ENCODE measurements at places on chromosomes 5 and 9. TPM values are rescaled to one million over a fixed set of nuclear protein-coding genes. Genes with fewer than 3 reads are reported as not detected.

The PDCD1LG2 gene
- total RNA-seq = 2.4 TPM

The DBH gene
- not detected for total RNA-seq

The CDX1 gene
- total RNA-seq = not detected

The CCL21 gene
- 4.9 TPM for total RNA-seq

- no peak for DNase-seq
Observed at GRCh38 chr5:145056800-145057199, 778.3 kb downstream of the PRELID2 start.

GRCh38 chr5:150499437-150499956, 8.4 kb upstream of the NDST1 start:
- no peak for DNase-seq

DNA sequence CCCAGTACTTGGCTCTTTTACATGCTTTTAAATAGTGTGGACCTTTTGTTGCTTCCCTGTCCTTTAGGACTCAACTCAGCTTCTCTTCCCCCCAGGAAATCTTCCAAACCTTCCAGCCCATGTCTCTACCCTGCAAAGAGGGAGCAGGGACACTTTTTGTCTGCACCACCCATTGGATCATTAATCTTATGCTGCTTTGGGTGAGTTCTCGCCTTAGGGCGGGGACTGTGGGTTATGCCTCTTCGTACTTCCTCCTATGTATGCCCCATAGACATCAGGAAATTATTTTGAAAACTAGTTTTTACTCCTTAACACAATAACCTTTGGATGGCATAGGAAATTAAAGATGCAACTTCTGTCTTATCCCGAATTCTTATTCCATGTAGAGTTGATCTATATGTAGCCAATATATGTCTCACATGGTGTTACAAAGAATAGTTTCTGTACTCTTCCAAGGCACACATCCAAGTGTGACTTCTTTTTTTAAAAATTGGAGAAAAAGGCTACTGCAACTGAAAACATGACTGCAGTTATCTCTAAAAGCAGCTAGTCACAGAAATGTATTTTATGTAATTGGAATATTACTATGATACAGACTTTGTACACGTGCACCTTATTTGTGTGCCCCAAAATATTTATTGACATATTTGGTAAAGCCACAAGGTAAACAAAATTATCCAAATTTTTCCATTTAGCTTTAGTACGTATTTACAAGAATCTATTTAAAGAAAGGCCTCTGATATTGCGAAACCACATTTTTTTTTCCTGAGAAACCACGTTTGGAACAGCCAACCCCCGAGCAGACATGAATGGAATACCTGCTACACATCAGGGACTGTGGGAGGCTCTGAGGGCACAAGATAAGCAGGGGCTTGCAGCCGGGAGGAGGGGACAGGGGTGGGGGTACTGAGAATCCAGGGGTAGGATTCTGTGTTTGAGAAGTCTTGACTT, 133.6 kb downstream of the WDR41 start:
- DNase-seq = no peak

GRCh38 chr5:36285837-36286615, 15.7 kb downstream of the RANBP3L start:
- DNase-seq = no peak

DNA sequence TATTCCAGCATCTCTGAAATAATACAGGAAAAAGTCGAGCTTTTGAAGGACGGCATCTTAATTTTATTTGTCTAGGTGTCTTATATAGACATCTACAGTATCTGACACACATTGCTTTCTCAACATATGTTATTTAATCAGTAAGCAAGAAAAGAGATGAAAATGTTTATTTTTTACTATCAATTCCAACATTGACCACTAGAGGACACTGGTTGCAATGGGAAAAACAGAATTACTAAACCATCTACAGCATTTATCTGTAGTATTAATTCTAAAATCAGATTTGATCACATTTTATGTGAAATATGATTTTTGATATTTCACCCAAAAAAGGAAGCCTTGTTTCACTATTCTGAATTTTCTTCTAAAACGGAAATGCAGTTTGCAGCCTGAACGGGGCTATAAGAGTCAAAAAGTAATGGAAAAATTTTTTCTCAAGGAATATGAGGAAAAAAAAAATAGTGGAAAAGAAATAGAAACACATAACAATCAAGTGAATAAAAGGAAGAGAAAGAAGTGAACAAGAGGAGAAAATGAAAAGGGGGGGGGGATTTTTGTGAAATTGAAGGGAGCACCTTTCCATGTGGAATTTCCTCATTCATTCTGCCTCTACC, 98.6 kb downstream of the OSTF1 start:
- no peak for DNase-seq

- no peak for DNase-seq
Observed at GRCh38 chr5:149561848-149562247, 10.6 kb upstream of the CSNK1A1 start.

DNA sequence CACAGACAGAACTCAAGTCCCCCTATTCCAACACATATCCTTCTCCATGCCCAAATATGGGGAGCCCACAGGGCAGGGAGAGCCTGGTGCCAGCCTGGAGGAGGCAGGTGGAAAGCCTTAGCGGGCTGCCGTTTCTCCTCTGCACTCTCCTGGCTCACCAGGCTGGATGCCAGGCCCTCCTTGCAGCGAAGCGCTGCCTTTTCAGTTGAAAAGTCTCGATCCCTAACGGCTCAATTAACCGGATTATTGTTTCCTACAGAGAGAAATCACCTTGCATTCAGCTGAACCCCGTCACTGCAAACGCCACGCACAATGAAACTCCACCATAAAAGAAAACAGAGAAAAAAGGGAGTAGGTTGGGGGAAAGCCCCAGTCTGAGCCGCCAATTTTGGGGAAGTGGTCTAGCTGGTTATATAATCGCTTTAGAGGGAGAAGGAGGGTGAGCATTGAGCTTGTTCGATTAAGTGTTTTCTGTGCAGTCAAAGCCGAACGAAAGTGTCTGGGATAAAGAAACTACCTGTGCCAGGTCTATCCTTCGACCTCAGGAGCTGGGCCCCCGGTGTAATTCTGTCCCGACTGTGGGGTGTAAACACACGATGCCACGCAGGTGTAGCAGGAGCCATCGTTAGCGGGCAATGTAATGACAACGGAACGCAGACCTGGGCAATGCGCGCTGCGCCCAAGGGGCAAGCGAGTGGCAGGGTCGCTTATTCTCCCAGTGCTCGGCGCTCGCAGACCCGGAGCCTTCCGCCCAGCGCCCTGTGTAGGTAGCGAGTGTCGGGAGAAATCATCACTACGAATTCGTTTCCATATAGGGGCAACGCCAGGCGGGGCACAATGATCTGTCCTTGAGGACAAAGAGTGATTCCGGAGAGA, 3.8 kb downstream of the BARHL1 start:
- DNase-seq = no peak

GRCh38 chr5:153891394-153891793, 147.3 kb downstream of the FAM114A2 start:
- DNase-seq = no peak

- no peak for DNase-seq
Observed at GRCh38 chr5:112757468-112758208, 20.0 kb downstream of the APC start.

- no peak for DNase-seq
Observed at GRCh38 chr9:132094314-132094791, 14.7 kb upstream of the MED27 start.

All from Right ventricle myocardium superior (tissue), 1 donor.